ENCODE measurements at places on chromosomes 5 and 9.

DNA sequence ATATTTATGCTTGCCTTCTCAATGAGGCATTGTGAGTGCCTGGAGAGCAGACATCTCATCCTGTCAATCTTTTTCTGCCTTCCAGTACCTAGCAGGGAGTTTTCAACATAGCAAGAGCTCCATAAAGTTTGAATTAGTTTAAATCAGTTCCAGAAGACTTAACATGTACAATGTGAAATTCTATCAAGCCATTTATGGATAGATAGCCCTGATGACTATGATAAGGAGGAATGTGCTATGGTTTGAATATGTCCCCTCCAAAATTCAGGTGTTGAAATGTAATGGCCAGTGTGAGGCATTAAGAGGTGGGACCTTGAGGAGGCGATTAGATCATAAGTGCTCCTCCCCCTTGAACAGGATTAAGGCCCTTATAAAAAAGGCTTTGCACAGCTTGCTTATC is 306.9 kb upstream of the SMARCA2 start:
- DNase-seq = no peak

GRCh38 chr5:179151286-179152118 is 91.3 kb downstream of the ZNF354C start:
- no peak for DNase-seq

GRCh38 chr5:177973066-177973635 is 22.9 kb downstream of the PROP1 start:
- no peak for DNase-seq

DNA sequence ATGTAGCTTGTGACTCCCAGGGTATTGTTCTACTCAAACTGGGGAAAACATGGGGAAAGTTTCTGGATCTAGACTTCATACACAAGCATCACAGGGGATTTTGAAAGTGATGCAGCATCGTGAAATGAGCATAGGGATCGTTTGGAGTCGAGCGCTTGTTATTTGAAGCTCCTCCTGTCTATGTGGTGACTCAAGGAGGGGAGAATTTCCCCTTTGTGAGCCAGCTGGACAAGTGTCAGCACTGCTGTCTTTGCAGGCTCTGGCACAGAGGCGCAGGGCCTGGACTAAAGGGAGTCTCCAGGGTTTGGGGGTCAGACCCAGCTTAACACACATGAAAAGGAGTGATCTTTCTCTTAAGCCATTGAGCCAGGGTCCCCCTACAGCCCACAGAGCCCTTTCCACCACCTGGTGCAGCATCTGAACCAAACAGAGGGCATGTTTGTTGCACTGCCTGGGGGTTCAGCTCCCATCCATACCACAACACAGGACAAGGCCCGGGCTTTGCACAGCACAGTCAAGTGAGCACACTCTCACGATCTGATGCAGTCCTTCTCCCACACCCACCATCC is 51.0 kb downstream of the IRF1 start:
- DNase-seq = no peak

GRCh38 chr5:100828071-100828897 is 74.8 kb downstream of the ST8SIA4 start:
- DNase-seq = peak; percentile 17

DNA sequence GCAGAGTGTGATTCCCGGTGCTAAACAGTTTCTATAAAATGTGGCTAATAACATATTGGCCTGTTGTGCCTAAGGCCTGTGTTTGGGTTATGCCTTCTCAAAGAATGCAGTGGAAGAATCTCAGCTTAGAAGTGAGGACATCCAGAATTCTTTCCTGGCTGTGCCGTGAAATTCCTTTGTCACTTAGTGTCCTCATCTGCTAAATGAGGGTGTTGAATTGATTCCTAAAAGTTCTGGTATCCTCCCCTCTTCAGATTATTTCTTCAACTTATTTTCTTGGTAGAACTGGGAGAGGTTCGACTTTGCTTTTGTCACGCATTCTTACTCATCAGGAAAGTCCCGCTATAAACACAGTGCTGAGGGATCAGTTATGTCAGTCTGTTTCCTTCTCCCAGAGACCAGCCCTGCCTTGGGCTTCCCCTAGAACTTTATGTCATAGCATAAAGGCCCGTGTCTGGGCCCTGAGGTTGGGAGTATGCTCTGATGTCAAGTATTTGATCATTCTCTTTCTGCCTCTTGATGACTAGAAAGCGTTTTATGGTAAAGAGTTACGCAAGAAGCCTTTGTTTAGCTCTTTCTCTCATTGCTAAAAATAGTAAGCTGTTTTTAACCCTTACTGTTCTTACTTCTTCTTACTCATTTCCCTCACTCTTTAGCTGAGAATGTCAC is 29.5 kb downstream of the MTAP start:
- peak; percentile 20 for DNase-seq

GRCh38 chr9:35520364-35520710 is 30.4 kb downstream of the RUSC2 start:
- DNase-seq = no peak

DNA sequence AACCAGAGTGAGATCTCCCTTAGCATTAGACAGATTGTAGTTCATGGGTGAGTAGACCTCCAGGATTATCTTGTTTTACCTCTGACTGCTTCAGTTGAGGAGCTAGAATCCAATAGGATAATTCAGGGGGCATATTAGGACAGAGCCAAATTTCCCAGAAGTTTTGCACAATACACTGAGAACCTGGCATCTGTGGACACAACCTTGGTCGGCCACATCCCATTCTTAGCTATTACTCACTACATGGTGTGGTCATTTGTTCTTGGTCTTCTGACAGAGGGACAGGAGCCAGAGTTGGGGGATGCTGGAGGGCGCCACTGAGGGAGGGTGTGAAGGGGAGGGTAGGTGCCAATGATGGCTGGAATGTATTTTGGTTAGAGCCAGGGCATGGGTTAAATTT is 66.6 kb downstream of the NPR3 start:
- no peak for DNase-seq

Data from GM18507 (cell line).